ENCODE measurements at places on chromosomes 3 and 15. TPM values are rescaled to one million over a fixed set of nuclear protein-coding genes. Genes with fewer than 3 reads are reported as not detected.
A peak's percentile ranks its signal among the peaks of the same experiment; 100 is the strongest.

GALNT15 gene
- 1.1 TPM for polyA plus RNA-seq

ZNF770 gene
- 20.6 TPM for polyA plus RNA-seq

DNA sequence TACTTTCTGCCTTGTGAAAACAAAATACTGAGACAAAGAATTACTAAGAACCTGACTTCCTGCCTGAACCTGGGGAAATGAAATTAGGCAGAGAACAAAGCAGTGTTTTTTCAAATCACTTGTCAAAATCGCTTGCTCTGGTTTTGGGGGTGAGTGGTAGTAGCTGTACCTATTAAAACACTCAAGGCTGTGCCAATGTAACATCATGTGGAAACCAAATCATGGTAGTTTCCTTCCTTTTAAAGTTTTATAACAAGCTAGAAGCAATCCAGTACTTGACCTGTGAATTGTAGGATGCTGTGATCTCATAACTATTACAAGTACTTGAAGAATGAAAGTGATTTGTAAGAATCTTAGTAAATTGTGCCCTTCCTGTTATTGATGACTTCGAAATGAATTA lies 6.7 kb downstream of the CMTM8 start:
- no peaks in the 10 kb centered on the region for H3K27me3 ChIP-seq
- no peaks in the 10 kb centered on the region for H3K36me3 ChIP-seq
- H3K4me1 ChIP-seq: no peaks in the 10 kb centered on the region
- DNase-seq: no peak

DNA sequence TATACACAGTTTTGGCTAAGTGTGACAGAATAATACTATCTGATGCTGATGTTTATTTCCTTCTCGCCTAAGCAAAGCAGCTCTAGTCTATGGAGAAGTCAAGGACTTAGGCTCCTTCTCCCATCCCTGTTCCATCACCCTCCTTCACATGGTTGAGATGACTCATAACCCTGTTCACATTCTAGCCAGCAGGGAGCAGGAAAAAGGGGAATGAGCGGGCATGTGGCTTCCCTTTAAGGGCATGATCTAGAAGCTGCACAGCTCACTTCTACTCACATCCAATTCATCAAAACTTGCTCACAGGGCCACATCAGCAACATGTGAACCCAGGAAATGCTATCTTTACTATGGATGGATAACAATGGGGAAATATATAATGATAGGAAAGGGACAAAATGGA lies 40.9 kb downstream of the CBLB start:
- peaks cover 2% of the 10 kb centered on the region for H3K4me1 ChIP-seq
- DNase-seq: peak; percentile 60
- no peaks in the 10 kb centered on the region for H3K27me3 ChIP-seq
- H3K27ac ChIP-seq: peak overlapping the region; percentile 81
- H3K4me3 ChIP-seq: no peak overlapping the region

GRCh38 chr15:68582236-68582635 lies 3.4 kb downstream of the CORO2B start:
- H3K27me3 ChIP-seq: peaks cover 16% of the 10 kb centered on the region
- DNase-seq: no peak
- H3K36me3 ChIP-seq: no peaks in the 10 kb centered on the region
- no peak overlapping the region for H3K4me3 ChIP-seq

DNA sequence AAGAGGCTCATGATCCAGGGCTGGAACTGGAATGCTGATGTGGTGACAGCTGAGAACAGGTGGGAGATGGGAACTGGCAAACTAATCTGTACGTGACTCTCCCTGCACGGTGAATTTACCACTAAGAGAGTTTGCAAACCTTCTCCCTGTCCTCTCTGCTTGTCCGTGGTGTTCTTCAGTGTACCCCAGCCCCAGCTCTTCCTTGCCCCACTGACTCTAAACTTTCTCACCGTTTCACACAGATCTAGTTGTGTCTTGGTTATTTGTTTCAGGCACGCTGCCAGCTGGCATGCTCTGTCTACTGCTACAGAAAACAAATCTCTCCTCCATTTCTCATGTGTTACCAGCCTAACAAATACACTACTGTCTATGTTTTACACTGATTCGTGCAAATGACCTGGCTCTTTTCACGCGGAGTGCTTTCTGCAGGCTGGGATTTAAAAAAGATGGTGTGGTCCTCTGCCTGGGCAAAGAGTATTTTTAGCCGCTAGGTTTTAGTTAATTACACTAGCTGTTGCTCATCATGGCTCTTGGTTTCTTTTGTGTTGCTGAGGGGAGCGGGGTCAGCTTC lies 192.7 kb upstream of the LRIG1 start:
- no peaks in the 10 kb centered on the region for H3K27me3 ChIP-seq
- peak overlapping the region; percentile 88 for H3K27ac ChIP-seq
- DNase-seq: peak; percentile 88
- peaks cover 34% of the 10 kb centered on the region for H3K4me1 ChIP-seq
- H3K36me3 ChIP-seq: no peaks in the 10 kb centered on the region
